GM12878 (cell line): ENCODE measurements at places on chromosomes 4 and X.

- no peak for DNase-seq
These were observed 30.1 kb upstream of the IQCM start for GRCh38 chr4:149845743-149846142.

- DNase-seq: no peak
These were observed 11.4 kb upstream of the SLAIN2 start for GRCh38 chr4:48329976-48330375.

DNA sequence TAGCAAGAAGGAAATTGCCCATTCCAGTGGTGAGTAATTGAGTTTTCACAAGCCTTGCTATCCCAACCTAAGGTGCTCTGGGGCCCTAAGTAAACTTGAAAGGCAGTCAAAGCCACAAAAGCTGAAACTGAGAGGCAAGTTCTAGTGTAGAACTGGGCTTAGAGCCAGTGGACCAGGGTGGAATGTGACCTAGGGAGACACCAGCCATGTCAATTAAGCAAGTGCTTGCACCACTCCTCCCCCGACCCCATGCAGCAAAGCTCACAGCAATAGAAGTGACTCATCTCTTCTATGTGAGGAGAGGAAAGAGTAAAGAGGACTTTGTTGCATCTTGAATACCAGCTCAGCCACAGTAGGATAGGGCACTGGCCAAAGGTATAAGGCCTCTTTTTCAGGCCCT lies 486.1 kb upstream of the POU3F4 start:
- DNase-seq: no peak

GRCh38 chr4:147844781-147845180 lies 112.9 kb downstream of the ARHGAP10 start:
- no peak for DNase-seq

- no peak for DNase-seq
These were observed 81.7 kb downstream of the PCDH19 start for GRCh38 chrX:100328351-100328750.

DNA sequence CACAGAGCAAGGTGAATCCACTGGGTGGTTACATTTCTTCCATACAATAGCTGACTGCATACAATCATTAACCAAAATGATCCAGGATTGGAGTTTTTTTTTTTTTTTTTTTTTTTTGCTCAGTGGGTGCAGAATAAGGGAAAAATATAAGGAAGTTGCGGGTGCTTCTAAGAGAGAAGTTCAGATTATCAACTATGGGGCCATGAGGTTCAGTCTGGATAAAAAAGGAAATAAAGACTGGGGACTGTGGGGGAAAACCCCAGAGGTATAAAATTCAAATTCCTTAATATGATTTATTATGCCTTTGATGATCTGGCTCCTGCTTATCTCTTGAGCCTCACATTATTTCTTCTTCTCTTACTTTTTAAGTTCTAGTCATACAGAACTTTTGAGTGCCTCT lies 5.9 kb upstream of the EIF1AX start:
- no peak for DNase-seq

- no peak for DNase-seq
These were observed 48.9 kb upstream of the MTNR1A start for GRCh38 chr4:186604124-186604807.

GRCh38 chr4:174314770-174315169 lies 31.1 kb downstream of the CEP44 start:
- DNase-seq: no peak

DNA sequence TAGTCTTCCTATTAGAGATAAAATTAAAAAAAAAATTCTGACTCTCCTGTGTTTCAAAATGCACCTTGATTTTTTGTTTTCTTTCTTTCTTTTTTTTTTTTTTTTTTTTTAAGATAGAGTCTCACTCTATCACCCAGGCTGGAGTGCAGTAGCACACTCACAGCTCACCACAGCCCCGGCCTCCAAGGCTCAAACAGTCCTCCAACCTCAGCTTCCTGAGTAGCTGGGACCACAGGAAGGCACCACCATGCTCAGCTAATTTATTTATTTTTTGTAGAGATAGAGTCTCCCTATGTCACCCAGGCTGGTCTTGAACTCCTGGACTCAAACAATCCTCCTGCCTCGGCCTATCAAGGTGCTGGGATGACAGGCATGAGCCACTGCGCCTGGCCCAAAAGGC lies 41.1 kb upstream of the TMEM184C start:
- no peak for DNase-seq

GRCh38 chr4:1721666-1722550 lies 587 bp downstream of the TACC3 start:
- DNase-seq: no peak

DNA sequence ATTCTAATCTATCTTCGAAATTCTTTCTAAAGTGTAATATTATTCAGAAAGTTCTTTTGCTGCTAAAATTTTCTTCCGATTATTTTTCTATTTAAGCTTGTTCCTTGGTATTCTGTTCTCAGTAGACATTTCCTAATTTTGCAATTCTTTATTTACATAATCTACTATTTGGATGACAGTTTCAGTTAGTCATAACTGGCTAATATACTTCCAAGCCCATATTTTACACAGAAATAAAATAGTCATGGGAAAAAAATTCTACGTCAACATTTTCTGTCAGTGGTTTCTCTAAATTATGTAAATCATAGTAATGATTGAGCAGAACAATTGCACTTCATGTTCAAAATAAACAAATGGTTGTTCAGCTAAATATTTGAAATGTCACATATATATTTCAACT lies 178.0 kb upstream of the ANKRD50 start:
- no peak for DNase-seq

GRCh38 chr4:3010998-3011397 lies 47.6 kb downstream of the GRK4 start:
- DNase-seq: no peak

- DNase-seq: no peak
These were observed 16.2 kb downstream of the NPNT start for GRCh38 chr4:105911426-105911825.

DNA sequence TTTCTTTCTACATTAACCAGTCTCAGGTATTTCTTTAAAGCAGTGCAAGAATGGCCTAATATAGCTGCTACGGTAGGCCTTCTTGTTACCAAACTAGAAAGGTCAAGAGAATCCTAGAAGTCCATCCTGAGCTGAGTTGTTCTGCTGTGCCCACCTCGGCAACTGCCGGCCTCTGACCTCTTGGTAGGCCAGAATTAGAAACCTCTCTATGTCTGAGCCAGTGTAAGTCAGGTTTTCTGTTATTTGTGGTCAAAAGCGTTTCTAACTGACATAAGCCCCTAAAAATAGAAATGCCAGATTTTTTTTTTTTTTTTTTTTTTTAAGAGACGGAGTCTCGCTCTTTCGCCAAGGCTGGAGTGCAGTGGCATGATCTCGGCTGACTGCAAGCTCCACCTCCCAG lies 43.1 kb downstream of the SOWAHB start:
- DNase-seq: no peak

- DNase-seq: no peak
These were observed 392.0 kb downstream of the SPRY1 start for GRCh38 chr4:123788577-123788976.

DNA sequence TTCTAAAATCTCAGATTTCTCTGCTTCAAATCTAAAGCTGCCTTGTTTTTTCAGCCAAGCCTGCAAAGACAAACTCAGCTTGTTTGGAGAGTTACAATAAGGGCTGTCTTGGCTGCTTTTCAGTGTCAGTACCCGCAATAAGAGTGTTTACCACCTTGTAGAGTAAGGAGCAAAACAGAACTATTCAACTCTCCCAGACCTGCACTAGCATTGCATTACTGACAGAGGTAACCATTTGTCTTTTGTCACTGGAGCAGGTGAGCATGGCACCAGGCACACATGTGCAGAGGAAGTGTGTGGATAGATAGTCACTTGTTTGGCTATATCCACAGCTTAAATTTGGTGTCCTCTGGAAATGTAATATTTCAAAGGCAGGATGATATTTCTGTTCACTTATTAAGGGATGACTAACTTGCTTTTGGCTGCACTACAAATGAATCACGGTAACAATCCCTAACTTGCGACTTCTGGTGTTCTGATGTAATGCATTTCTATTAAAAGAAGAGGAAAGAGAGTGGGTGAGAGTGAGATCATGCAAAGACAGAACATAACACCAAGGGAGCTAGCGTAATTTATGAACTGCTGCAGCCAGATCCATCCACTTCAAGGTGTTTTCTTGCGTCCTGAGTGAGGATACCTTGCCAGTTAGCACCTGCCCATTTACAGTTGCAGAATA lies 38.6 kb downstream of the PTCHD1 start:
- DNase-seq: no peak

DNA sequence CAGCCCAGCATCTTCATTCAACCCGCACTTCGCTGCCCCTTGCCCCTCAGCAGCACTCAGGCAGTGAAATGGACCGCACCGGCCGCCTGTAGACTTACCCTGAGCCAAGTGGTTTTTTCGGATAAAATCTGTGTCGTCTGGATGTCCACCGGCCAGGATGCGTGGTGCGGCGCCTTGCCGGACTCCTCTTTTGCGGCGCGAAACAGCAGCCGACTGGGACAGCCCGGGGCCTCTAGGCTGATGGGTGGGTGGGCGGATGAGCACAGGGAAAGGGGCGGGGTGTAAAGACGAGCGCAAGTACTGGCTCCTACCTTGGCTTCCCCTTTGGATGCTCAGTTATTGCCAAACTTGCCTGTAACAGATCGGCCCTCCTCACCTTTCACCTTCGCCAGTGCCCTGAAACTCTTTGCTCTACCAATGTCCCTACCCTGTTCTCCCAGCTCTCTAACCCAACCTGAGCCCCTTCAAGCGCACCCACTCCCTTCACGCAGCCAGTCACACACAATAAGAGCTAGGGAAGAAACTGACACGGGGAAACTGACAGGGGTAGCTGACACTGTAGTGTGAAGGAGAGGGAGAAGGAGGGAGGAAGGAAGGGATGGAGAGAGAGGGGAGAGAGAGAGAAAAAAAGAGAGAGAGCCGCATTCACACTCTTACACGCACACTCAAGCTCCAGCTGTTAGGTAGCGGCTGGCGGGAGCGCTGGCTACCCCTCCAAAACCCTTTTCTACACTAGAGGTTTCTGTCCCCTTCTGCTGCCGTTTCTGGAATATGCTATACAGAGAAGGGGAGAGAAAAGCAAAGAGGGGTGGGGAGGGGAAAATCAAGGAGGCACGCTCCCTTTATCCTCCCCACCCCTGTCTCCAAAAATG lies 559 bp downstream of the TRPC5 start:
- no peak for DNase-seq

GRCh38 chrX:139864640-139865039 lies 68.2 kb downstream of the ATP11C start:
- no peak for DNase-seq

DNA sequence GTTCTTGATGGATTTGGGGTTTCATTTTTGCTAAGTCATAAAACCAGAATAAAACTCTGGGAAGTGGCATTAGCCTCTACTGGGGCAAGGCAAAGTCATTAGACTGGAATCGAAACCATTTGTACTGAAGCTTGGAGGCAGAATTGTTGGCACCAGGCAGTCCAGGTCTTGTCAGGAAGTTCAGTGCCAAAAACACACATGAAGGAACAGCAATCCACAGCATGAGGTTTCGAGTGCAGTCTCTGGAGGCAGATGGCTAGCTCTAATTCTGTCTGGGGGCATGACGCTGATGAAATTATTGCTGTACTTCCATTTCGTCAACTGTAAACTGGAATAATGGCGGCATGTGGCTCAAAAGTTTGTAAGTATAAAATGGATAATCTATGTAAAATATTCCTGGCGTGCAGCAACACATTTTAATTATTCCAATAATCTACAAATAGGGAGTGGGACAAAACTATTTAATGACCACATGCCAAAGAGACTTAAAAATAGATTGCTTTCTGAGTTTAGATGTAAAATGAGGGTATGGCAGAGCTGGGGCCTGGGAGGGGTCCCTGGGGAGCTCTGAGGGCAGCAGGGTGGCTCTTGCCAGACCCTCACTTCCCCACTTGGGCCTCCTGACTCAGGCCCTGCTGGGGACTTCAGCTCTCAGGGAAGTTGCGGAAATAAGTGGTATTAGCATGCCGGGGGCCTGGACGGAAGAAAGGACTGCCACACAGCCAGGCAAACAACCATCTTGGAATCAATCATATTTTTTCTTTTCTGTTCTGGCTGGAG lies 18.8 kb upstream of the CENPU start:
- DNase-seq: no peak

GRCh38 chrX:24426921-24427746 lies 38.0 kb upstream of the PDK3 start:
- DNase-seq: no peak

DNA sequence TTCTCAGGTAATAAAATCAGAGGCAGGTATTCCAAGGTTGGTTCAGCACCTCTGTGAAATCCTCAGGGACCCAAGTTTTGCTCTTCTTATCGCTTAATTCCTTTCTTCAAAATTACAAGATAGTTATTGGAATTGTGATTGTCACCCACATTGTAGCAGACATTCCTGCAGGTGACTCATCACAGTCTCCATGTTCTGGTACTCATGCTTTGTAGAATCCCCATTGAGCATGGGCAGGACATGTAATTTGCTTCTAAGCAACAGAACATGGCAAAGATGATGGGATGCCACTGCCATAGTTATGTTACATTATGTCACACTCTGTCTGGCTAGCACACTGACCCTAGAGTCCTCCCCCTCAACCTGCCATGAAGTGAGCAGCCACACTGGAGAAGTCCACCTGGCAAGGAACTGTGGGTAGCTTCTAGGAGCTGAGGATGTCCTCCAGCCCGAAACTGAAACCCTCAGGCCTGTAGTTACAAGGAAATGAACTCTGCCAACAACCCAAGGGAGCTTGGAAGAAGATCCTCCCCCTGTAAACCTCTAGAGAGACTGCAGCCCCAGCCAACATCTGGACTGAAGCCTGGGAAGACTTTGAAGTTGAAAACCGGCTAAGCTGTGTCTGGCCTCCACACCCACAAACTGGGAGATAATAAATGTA lies 58.3 kb upstream of the GUCY1A1 start:
- no peak for DNase-seq

DNA sequence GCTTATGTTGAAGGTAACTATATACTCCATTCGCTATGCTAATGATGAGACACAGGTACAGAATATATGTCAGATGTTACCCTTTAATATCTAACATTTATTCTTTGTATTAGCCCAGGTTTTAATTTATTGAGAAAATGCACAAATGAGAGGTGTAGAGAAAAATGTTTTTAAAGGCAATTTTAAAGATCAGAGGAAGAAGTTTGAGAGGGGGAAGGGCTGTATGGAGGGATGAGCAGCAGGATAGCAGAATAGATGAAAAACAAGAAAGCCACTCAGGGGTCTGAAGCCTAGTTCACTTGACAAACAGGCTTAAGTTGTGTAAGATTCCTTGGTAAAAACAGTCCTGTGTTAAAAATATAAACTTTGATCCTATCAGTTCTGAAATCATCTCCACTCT lies 3.7 kb downstream of the MAB21L2 start:
- DNase-seq: no peak

DNA sequence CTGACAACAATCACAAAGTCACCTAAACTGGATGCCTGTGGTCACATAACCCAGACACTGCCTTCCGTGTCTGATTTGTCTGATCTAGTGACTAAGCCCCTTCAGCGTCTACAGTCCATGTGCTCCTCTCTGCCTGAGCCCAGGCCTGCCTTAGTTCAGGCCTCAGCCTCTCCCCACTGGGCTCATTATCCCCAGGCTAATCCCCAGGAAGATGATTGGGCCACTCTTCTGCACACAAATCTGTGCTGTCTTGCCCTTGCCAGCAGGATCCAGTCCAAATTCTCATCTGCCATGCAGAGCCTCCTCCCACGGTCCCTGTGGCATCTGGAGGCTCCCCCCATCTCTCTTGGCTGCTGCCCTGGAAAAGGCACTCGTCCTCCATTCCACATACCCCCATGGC lies 96.5 kb downstream of the SLC2A9 start:
- no peak for DNase-seq
